Subcutaneous adipose tissue (tissue), 4 donors: ENCODE measurements at places on chromosomes 7 and 10. TPM values are rescaled to one million over a fixed set of nuclear protein-coding genes. Genes with fewer than 3 reads are reported as not detected.

The ATP6V0A4 gene
- total RNA-seq = not detected

The SFTPA2 gene
- not detected for total RNA-seq

The VWDE gene
- not detected for total RNA-seq

The PLAU gene
- 8.6 TPM for total RNA-seq

The TMEM176A gene
- 18.4 TPM for total RNA-seq
